Mammary epithelial cell (primary cell): ENCODE measurements at places on chromosomes 6 and 20. TPM values are rescaled to one million over a fixed set of nuclear protein-coding genes. Genes with fewer than 3 reads are reported as not detected.
A peak's percentile ranks its signal among the peaks of the same experiment; 100 is the strongest.

Gene HLA-DQA1
- not detected for total RNA-seq

Gene ZNF133
- total RNA-seq = 32.6 and 44.2 TPM in 2 replicates

Gene NKAIN4
- 0.28 TPM in 1 of 2 replicates, not detected in the other for total RNA-seq

Gene SFTA2
- not detected for total RNA-seq

Gene RIPOR2
- under 0.01 TPM for total RNA-seq

Gene C20orf96
- total RNA-seq = 0.83 TPM

Gene ELMO2
- 44.0 TPM for total RNA-seq

Gene RAB44
- total RNA-seq = 0.17 TPM

Gene LPA
- not detected for total RNA-seq

Gene MICAL1
- 36.3 TPM for total RNA-seq

DNA sequence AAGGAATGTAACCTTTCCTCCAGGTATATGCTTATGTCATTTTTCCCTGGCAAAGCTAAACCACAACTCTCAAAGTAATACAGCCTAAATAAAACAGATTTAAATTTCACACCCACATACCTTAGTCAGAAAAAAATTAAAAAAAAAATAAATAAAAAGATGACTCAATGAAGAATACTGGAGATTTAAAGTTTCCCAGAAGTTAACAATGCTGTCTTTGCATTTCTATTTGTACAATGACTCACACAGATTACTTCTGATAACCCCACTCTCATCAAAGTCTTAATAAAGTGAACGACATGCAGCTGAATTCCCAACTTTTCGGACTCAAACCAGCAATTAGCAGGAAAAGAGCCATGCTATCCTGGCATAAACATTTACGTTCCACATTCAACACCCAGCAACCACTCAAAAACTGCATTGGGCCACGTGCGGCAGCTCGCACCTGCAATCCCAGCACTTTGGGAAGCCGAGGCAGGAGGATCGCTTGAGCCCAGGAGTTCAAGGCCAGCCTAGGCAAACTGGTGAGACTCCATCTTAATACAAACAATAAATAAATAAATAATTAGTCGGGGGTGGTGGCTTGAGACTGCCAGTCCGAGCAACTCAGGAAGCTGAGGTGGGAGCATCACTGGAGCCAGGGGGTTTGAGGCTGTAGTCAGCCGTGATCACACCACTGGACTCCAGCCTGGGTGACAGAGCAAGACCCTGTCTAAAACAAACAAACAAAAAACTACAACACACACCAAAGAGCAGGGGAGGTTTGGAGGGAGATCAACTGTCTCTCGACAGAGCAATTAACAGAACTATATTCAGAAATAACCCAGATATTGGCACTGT lies 130.5 kb downstream of the WDR27 start:
- peak; percentile 70 for DNase-seq

DNA sequence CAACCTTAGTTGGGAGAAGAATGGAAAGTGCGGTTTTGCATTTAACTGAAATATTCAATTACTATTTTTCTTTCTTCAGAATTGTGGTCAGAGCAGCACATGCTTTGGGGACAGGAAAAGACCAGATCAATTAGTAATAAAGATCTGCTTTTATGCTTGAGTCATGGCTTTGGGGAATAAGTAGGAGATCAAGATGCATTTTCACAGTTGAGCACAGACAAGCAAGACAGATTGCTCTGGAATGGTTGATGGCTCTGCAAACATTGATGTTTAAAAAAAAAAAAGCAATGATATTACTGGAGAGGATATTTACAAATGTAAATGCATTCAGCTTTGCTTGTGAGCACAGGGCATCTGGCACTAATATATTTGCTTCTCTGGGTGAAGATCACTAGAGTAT lies 224.4 kb upstream of the SASH1 start:
- no peak for DNase-seq

GRCh38 chr6:138588805-138589434 lies 89.6 kb upstream of the NHSL1 start:
- peak; percentile 55 for DNase-seq

DNA sequence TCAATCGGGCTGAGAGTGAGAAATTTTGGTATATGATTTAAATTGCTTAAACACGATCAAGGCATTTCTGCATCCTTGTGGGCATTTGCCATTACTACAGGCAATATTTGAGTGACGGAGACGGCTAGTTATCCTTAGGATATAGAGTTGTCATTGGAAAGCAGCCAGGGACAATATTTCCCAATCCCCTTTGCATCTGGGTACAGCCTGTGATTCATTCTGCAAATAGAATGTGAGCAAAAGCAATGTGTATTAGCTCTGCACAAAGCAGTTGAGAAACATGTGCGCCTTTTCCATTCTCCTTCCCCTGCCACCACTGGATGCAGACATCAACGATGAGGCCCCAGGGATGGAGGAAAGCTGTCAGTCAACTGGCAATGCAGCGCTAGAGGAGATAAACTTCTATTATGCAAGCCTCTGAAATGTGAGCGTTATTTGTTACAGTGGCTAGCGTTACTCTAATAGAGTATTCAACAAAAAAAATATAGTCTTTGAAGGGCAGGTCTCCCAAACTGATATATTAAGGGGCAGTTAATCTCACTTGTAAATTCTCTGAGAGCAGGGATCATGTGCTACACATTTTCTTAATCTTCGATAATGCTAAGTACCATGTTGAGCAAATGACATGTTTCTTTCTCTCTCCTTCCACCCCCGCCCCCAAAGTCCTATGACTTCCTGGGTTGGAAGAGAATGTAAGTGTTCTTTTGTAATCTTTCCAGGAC lies 37.1 kb upstream of the NCOA3 start:
- peak; percentile 96 for DNase-seq

DNA sequence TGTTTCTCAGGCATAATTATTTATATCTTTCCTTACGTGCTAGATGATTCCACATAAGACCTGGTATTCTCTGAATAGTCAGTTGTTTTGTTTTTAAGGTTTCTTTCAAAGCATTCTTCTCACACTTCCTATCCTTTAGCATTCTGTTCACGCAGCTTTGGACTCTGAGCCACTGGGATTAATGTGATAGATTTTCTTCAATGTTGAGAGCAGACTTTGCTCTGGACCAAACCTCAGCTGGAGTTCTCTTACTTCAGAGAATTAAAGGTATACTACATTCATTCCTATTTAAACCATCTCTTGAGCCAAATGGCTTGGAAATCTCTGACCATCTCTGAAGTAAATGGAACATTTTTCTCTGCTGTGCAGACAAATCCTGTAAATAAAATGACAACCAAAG lies 70.7 kb upstream of the TRAF3IP2 start:
- DNase-seq = no peak

DNA sequence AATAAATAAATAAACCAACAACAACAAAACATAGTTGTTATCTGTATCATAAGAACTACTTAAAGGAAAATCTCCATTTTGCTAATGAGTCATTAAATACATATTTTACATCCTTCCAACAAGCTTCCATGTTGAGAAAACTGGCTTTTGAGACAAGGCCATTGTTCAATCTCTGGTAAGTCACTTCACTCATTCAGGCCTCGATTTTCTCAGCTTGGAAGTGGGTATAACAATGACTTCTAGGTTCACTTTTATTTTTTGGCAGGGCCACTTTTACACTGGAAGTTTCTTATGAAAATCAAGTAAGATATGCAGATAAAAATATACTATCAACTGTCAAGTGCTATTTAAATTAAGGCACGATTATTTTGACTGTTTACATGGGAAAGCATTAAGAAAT lies 30.0 kb downstream of the WRNIP1 start:
- no peak for DNase-seq

DNA sequence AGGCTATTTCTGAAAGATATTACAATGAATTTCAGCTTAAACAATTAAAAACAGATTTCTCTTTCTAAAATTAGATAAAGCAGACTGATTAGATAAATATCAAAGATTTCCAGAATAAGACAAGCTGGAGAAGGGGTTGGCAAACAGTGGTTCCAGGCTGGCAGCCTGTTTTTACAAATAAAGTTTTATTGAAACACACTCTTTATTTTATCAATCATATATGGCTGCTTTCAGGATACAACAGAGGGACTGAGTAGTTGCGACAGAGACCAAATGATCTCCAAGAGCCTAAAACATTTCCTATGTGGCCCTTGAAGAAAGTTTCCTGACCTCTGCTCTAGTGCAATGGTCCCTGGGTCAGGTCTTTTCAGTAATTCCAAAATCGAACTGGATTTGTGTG lies 65.6 kb upstream of the IYD start:
- no peak for DNase-seq

DNA sequence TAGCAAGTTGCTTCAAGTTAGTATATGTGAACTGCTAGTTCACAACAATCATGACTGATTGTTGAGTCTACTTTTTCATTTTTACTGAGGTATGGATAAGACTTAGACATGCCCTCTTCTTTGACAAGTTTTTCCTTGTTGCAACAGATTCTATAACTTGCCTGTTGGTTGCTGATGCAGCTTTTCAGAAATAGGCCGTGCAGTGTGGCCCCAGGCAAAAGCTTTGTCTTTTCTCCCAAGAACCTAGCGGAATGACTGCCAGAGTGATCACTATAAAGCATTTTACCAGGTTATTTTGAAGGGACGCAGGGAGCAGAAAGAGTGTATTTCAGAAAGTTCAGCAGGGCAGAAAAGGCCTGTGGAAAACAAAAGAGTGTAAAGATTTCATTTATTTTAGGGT lies 16.0 kb downstream of the HECA start:
- DNase-seq = peak; percentile 74

DNA sequence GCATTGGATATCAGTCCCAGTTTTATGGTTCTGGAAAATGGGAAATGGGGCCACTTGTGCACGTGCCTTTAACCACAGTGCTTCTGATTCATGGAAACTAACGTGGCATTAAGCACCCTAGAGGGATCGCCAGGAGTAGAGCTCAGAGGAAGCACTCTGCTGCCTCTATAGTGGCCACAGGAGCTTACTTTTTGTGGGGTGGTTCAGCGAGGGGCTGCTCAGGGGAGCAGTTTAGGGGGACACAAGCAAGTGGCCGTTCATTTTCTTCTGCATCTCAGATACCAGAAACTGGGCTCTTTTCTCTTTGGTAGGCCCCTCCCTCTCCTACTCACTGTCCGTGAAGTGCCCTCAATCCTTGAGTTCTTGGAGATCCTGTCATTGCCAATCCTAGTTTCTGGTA lies 28.5 kb downstream of the AGPAT4 start:
- no peak for DNase-seq

- DNase-seq = no peak
Measured at GRCh38 chr6:19362396-19362795, 474.8 kb upstream of the ID4 start.

GRCh38 chr6:65450451-65450850 lies 256.6 kb downstream of the EYS start:
- DNase-seq = no peak

GRCh38 chr6:108250240-108250866 lies 10.5 kb downstream of the SNX3 start:
- DNase-seq = peak; percentile 5

DNA sequence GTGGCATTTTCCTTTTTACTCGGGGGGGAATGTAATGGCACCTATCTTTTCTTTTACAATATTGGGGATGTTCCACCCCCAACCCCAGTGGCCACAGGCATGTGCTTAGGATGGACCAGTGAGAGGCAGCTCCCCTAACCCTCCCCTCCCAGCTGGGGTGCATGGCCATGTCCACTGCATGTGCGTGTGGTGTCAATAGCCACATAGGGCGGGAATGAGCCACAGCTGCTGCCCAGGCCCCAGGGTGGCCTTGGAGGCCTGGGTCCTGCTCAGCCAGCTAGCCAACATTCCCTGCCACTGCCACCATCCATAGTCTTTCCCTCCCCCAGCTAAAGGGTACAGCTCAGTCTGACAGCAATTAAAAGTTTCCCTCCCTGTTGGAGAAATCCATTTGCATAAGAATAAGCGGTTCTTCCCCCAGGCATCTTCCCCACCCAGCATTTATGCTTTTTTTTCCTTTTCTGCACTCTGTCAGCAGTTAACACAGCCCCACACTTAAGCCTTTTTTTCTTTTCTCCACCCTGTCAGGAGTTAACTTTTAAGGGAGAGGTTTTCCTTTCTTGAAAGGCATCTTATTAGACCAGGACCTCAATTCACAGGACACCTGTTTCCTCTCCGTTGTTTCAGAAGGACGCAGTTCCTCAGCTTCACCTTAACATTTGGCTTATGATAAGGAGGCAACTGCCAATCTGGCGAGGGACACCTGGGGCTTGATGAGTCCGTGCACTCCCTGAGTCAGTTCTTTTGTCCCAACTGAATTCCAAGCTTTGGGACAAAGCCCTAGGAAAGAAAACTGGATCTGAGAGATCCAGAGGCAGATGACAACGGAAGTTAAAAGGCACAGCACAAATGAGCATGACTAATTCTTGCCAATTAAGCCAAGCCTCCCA lies 121.4 kb downstream of the TPBG start:
- DNase-seq = no peak

DNA sequence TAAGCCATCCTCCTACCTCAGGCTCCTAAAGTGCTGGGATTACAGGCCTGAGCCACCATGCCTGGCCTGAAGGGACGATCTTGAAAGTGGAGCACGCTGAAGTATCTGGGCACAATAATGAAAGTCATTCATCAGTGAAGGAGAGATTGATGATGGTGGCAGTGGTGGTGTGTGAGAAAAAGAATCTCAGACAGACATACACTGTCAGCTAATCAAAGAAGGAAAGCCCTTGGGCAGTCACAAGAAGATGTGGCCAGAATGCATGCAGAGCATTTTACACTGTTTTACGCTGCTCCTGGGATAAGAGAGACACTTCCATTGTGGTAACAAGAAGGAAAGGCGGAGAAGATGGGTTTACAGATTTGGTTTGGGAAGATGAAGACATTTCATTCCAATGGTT lies 20.4 kb upstream of the BMP6 start:
- DNase-seq = no peak

- no peak for DNase-seq
Measured at GRCh38 chr6:112311950-112312547, 35.1 kb upstream of the RFPL4B start.

- DNase-seq = no peak
Measured at GRCh38 chr6:40986364-40986763, 52.7 kb downstream of the UNC5CL start.

GRCh38 chr6:113584767-113585166 lies 272.4 kb upstream of the MARCKS start:
- DNase-seq = no peak

DNA sequence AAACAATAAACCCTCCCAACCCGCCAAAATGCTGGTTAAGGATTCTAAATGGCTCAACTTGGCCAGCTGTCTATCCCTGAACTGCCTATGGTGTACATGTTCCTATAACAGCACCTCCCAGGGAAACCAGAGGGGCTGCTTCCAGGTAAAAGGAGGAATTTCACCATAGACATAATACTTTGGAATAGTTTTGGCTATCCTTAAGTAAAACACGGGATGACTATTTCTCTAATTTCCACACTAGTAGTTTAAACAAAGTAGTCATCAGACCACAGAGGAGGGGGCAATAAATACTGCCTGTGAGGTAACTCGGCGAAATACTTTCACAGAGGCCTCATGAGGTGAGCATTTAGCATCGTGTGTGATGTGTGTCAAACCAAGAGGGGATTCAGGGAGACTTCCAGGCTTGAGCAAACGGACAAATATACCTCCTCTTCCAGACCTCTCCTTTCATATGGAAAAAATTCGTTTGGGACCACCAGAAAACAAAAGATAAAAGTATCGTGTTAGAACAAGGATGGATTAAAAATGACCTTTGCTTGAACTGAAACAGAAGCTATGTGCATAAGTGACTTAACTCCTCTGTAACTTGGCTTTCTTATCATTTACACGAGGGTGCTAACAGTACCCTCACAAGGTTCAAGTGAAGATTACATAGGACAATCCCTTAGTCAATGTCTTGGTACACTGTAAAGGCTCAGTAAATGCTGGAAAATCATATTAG lies 1.0 kb upstream of the XRN2 start:
- no peak for DNase-seq

GRCh38 chr6:90175627-90176538 lies 120.8 kb downstream of the BACH2 start:
- DNase-seq = peak; percentile 94
